CD4-positive, alpha-beta memory T cell (primary cell): ENCODE measurements at places on chromosomes 4 and X. TPM values are rescaled to one million over a fixed set of nuclear protein-coding genes. Genes with fewer than 3 reads are reported as not detected.

The LRBA gene
- total RNA-seq = 64.5 TPM

The SH2D1A gene
- total RNA-seq = 50.3 TPM

The DGAT2L6 gene
- not detected for total RNA-seq

The CENPVL1 gene
- not detected for total RNA-seq

The PASD1 gene
- total RNA-seq = not detected

The SLC38A5 gene
- 22.2 TPM for total RNA-seq

The GPR34 gene
- 0.28 TPM for total RNA-seq

The UNC5C gene
- not detected for total RNA-seq

The CD38 gene
- 1.00 TPM for total RNA-seq

The FGF5 gene
- total RNA-seq = 0.06 TPM

The SPANXA2 gene
- not detected for total RNA-seq

The TNMD gene
- not detected for total RNA-seq

The IL1RAPL1 gene
- not detected for total RNA-seq

The FAM199X gene
- 19.6 TPM for total RNA-seq

The ZNF81 gene
- total RNA-seq = 9.9 TPM

The EMCN gene
- total RNA-seq = not detected

The MAGIX gene
- total RNA-seq = 2.2 TPM

The KLHL34 gene
- total RNA-seq = 2.5 TPM

The ABHD18 gene
- 23.5 TPM for total RNA-seq

The NMU gene
- not detected for total RNA-seq

The GAGE12H gene
- total RNA-seq = not detected

The PRDM5 gene
- 0.84 TPM for total RNA-seq

The HS6ST2 gene
- not detected for total RNA-seq

The GSPT2 gene
- 13.1 TPM for total RNA-seq

The NDST3 gene
- not detected for total RNA-seq

The GSX2 gene
- total RNA-seq = not detected

The ZCCHC12 gene
- total RNA-seq = not detected

The VCX3A gene
- not detected for total RNA-seq

The CCKAR gene
- total RNA-seq = not detected

The OTUD4 gene
- 61.3 TPM for total RNA-seq

The SYTL4 gene
- total RNA-seq = not detected

The CDX4 gene
- total RNA-seq = not detected

The NCAPG gene
- total RNA-seq = 0.83 TPM

The MRPL1 gene
- total RNA-seq = 18.6 TPM

The TLR2 gene
- 3.5 TPM for total RNA-seq

The RHOXF1 gene
- 1.7 TPM for total RNA-seq

The DRP2 gene
- not detected for total RNA-seq

The GIMD1 gene
- total RNA-seq = not detected

The C4orf51 gene
- not detected for total RNA-seq

The G6PD gene
- 46.0 TPM for total RNA-seq

The CXCL13 gene
- total RNA-seq = not detected

The MAB21L2 gene
- total RNA-seq = not detected

The RHOXF2 gene
- total RNA-seq = not detected

The PRSS12 gene
- not detected for total RNA-seq

The FANCB gene
- 3.0 TPM for total RNA-seq

The CD99 gene
- total RNA-seq = 283 TPM

The DMRTC1 gene
- 1.1 TPM for total RNA-seq

The HMX1 gene
- not detected for total RNA-seq

The ARMCX1 gene
- total RNA-seq = 0.39 TPM
